ENCODE measurements at places on chromosomes 3 and 15. TPM values are rescaled to one million over a fixed set of nuclear protein-coding genes. Genes with fewer than 3 reads are reported as not detected.

GRCh38 chr3:49647741-49648140, 26.4 kb upstream of the APEH start:
- DNase-seq: no peak
- H3K4me3 ChIP-seq: no peak overlapping the region
- H3K27ac ChIP-seq: no peak overlapping the region

DNA sequence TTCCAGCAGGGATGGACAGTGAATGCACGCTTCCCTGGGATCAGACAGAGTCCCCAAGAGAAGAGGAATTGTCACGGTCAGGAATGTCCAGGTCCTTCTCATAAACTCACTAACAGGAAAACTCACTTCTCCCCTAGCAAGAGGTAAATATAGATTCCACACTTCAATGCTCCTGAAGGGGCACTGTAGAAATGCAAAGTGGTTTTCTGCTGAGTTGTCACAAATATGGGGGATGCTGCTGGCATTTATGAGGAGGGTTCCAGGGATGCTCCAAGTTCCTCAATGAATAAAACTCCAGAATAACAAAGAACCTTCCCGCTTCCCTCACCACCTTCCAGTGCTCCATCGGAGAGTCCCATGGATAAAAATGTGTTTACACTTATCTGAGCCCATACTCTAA, 423.4 kb downstream of the MAGI1 start:
- no peak overlapping the region for H3K4me3 ChIP-seq
- H3K36me3 ChIP-seq: no peaks in the 10 kb centered on the region
- no peaks in the 10 kb centered on the region for H3K27me3 ChIP-seq

Gene TM4SF18
- 0.14 TPM for total RNA-seq

Gene SPTSSB
- 0.74 TPM for total RNA-seq

Gene PCOLCE2
- 4.6 TPM for total RNA-seq

Data from mesothelial cell of epicardium (in vitro differentiated cells).